ENCODE measurements at places on chromosomes 11 and 22.

- no peak for DNase-seq
- H3K4me3 ChIP-seq, result no peak overlapping the region
- no peaks in the 10 kb centered on the region for H3K27me3 ChIP-seq
- H3K27ac ChIP-seq, result no peak overlapping the region
- H3K36me3 ChIP-seq, result no peaks in the 10 kb centered on the region
Observed at GRCh38 chr22:31544481-31545480, 48.4 kb downstream of the SFI1 start.

DNA sequence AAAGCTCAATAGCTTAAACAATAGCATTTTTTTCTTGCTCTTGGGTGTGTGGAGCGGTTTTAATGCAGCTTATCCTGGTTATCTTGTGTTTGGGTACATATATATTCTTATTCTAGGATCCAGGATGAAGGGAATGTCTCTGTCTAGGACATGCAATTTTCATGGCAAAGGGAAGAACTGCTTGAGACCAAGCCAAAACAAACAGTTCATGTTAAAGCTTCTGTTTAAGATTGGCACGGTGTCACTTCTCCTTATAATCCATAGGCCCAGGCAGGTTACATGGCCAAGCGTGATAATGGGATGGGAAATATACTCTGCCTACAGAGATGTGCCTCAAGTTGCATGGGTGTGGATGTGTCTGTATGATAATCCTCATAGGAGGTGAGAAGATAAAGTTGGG is 177.1 kb upstream of the PGR start:
- no peak overlapping the region for H3K27ac ChIP-seq
- no peaks in the 10 kb centered on the region for H3K4me1 ChIP-seq
- no peak for DNase-seq

DNA sequence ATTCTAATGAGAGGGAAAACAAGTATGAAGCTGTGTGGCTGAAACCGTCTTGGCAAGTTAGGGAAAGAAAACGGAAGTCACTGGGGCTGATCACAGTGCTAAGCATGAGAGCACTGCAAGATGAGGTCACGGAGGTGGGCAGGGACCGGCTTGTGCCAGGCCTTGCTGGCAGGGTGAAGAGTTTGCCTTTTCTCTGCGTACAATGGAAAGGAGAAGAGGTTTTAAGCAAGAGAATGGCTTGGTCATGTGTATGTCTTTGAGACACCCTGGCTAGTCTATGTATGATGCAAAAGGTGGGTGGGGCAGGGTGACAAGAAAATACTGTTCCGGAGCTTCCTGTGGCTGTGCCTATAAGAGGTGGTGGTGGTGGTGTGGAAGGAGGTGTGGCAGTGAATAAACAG is 567.9 kb downstream of the NTM start:
- H3K36me3 ChIP-seq, result no peaks in the 10 kb centered on the region
- no peak overlapping the region for H3K27ac ChIP-seq
- no peaks in the 10 kb centered on the region for H3K4me1 ChIP-seq
- no peaks in the 10 kb centered on the region for H3K27me3 ChIP-seq

- no peak overlapping the region for H3K4me3 ChIP-seq
- H3K36me3 ChIP-seq, result no peaks in the 10 kb centered on the region
- peaks cover 4% of the 10 kb centered on the region for H3K4me1 ChIP-seq
- H3K27me3 ChIP-seq, result no peaks in the 10 kb centered on the region
- peak; percentile 19 for DNase-seq
Observed at GRCh38 chr11:131544591-131544990, 174.2 kb downstream of the NTM start.

GRCh38 chr11:42906226-42906625 is 405.6 kb upstream of the API5 start:
- no peaks in the 10 kb centered on the region for H3K27me3 ChIP-seq
- no peak for DNase-seq
- no peak overlapping the region for H3K27ac ChIP-seq
- H3K4me1 ChIP-seq, result no peaks in the 10 kb centered on the region
- no peaks in the 10 kb centered on the region for H3K36me3 ChIP-seq

GRCh38 chr22:36327922-36328551 is 59.7 kb downstream of the MYH9 start:
- peaks cover 42% of the 10 kb centered on the region for H3K36me3 ChIP-seq
- peaks cover 35% of the 10 kb centered on the region for H3K4me1 ChIP-seq
- H3K4me3 ChIP-seq, result no peak overlapping the region
- DNase-seq, result no peak
- peak overlapping the region; percentile 98 for H3K27ac ChIP-seq

GRCh38 chr22:42292732-42293520 is 22.5 kb upstream of the TCF20 start:
- H3K36me3 ChIP-seq, result no peaks in the 10 kb centered on the region
- peaks cover 20% of the 10 kb centered on the region for H3K4me1 ChIP-seq
- 0 out of 2 replicates have a peak overlapping the region, but pooled peaks have one; percentile 14 for H3K27ac ChIP-seq
- H3K4me3 ChIP-seq, result no peak overlapping the region
- no peak for DNase-seq

DNA sequence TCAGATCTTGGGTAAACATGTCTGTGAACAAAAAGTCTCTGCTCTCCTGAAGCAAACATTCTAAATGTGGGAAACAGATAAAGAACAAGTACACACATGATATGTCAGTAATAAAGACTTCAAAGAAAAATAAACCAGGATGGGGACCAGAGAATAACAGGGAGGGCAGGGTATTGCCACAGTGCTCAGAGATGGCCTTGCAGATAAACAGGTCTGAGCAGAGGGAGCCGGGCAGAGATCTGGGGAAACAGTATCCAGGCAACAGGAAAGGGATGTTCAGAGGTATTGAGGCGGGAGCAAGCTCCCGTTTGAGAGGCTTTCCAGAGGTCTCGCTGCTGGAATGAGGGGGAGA is 2.9 kb downstream of the CCDC86 start:
- H3K4me1 ChIP-seq, result peaks cover 5% of the 10 kb centered on the region
- H3K27me3 ChIP-seq, result no peaks in the 10 kb centered on the region
- H3K4me3 ChIP-seq, result no peak overlapping the region
- no peak overlapping the region for H3K27ac ChIP-seq

DNA sequence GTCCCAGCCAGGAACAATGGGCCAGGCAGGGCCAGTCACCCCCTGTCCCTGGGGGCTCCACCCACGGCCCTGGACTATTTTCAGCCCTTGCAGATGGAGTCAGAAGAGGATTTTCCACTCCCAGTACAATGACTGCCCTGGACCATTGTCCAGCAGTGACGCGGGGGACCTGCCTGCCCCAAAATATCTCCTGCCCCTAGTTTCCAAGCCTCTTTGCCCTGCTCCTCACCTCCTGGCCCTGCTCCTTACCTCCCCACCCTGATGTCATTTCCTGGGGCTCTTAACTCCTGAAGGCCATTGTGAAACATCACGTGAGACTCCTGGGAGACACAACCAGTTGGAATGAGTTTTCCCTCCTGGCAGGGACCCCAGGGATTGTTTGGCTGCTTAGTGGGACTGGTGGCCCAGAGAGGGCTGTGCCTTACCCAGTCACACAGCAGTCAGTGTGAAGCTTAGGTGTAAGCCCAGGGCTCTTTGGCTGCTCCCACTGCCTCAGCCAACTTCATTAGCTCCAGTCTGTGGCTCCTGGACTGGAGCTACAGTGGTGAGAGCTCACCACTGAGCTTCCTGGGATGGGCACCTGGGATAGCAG is 22.2 kb downstream of the P2RY2 start:
- no peak for DNase-seq
- H3K4me1 ChIP-seq, result no peaks in the 10 kb centered on the region
- H3K27ac ChIP-seq, result no peak overlapping the region
- H3K36me3 ChIP-seq, result no peaks in the 10 kb centered on the region

GRCh38 chr22:36727110-36727509 is 23.6 kb upstream of the CACNG2 start:
- no peak overlapping the region for H3K4me3 ChIP-seq
- H3K36me3 ChIP-seq, result no peaks in the 10 kb centered on the region
- no peaks in the 10 kb centered on the region for H3K27me3 ChIP-seq
- no peak overlapping the region for H3K27ac ChIP-seq
- H3K4me1 ChIP-seq, result peaks cover 2% of the 10 kb centered on the region
- no peak for DNase-seq

GRCh38 chr11:104588970-104589369 is 309.3 kb downstream of the CASP12 start:
- no peak for DNase-seq
- H3K4me3 ChIP-seq, result no peak overlapping the region
- no peaks in the 10 kb centered on the region for H3K4me1 ChIP-seq
- no peaks in the 10 kb centered on the region for H3K27me3 ChIP-seq
- H3K27ac ChIP-seq, result no peak overlapping the region

GRCh38 chr22:39408173-39408572 is 8.6 kb downstream of the TAB1 start:
- H3K27ac ChIP-seq, result no peak overlapping the region
- H3K4me1 ChIP-seq, result no peaks in the 10 kb centered on the region
- H3K36me3 ChIP-seq, result no peaks in the 10 kb centered on the region
- DNase-seq, result no peak

GRCh38 chr11:45984192-45984591 is 61.7 kb downstream of the LARGE2 start:
- 0 out of 2 replicates have a peak, but pooled peaks cover 3% of the 10 kb centered on the region for H3K36me3 ChIP-seq
- DNase-seq, result no peak
- H3K27ac ChIP-seq, result no peak overlapping the region
- no peaks in the 10 kb centered on the region for H3K27me3 ChIP-seq
- peaks cover 9% of the 10 kb centered on the region for H3K4me1 ChIP-seq
- H3K4me3 ChIP-seq, result no peak overlapping the region

- H3K27ac ChIP-seq, result no peak overlapping the region
- no peak for DNase-seq
- peaks cover 3% of the 10 kb centered on the region for H3K4me1 ChIP-seq
- H3K4me3 ChIP-seq, result no peak overlapping the region
Observed at GRCh38 chr11:456533-456932, 6.5 kb downstream of the PTDSS2 start.

- H3K27me3 ChIP-seq, result no peaks in the 10 kb centered on the region
- peaks cover 4% of the 10 kb centered on the region for H3K4me1 ChIP-seq
- peak; percentile 48 for DNase-seq
- no peaks in the 10 kb centered on the region for H3K36me3 ChIP-seq
- no peak overlapping the region for H3K27ac ChIP-seq
- H3K4me3 ChIP-seq, result no peak overlapping the region
Observed at GRCh38 chr11:59429924-59430516, 3.8 kb upstream of the OR5A2 start.

- peak overlapping the region; percentile 94 for H3K27ac ChIP-seq
- no peaks in the 10 kb centered on the region for H3K27me3 ChIP-seq
- H3K4me3 ChIP-seq, result peak overlapping the region; percentile 85
- H3K36me3 ChIP-seq, result peaks cover 36% of the 10 kb centered on the region
- DNase-seq, result no peak
Observed at GRCh38 chr11:6611092-6611962, 689 bp downstream of the TAF10 start.

GRCh38 chr11:133202816-133203215 is 329.5 kb downstream of the OPCML start:
- H3K4me1 ChIP-seq, result no peaks in the 10 kb centered on the region
- H3K4me3 ChIP-seq, result no peak overlapping the region
- no peak overlapping the region for H3K27ac ChIP-seq
- no peaks in the 10 kb centered on the region for H3K36me3 ChIP-seq
- DNase-seq, result no peak

GRCh38 chr11:41201156-41201555 is 258.3 kb downstream of the LRRC4C start:
- no peaks in the 10 kb centered on the region for H3K36me3 ChIP-seq
- DNase-seq, result peak; percentile 29
- no peak overlapping the region for H3K4me3 ChIP-seq
- no peaks in the 10 kb centered on the region for H3K4me1 ChIP-seq
- H3K27ac ChIP-seq, result no peak overlapping the region
- no peaks in the 10 kb centered on the region for H3K27me3 ChIP-seq
